ENCODE measurements at places on chromosomes 7 and 10.

GRCh38 chr10:98644466-98644865 is 197.7 kb upstream of the HPS1 start:
- DNase-seq, result no peak

- DNase-seq, result no peak
Measured at GRCh38 chr10:18500576-18500975, 150.8 kb downstream of the NSUN6 start.

DNA sequence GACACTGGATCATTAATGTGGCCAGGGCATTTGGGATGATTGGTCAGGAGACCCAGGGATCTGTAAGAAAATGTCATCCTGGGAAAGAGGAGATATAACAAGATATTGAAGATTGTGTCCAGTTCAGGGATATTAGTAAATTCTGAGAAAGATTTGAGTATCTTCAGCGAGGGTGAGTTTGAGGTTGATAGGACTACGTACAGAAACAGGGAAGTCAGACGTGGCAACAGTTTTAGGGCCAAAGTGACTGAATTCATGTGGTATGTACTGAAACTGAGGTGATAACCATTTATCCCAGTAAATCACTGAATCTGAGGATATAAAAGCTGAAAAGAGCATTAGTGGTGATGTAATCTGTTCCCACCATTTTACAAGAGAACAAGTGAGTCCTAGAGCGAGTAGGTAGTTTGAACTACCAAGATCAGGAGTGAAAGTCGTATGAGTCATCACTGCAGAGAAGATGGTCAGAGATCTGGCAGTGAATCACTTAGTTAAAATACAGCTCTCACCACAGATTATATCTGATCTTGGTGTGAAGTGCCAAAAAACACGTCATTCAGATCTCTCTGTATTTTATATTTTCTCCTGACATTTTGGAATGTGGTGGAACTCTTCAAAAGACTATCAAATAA is 220.5 kb downstream of the CDK14 start:
- DNase-seq, result no peak

- no peak for DNase-seq
Measured at GRCh38 chr10:84510121-84510520, 181.7 kb downstream of the CCSER2 start.

GRCh38 chr10:13564576-13564975 is 22.2 kb upstream of the PRPF18 start:
- DNase-seq, result no peak

DNA sequence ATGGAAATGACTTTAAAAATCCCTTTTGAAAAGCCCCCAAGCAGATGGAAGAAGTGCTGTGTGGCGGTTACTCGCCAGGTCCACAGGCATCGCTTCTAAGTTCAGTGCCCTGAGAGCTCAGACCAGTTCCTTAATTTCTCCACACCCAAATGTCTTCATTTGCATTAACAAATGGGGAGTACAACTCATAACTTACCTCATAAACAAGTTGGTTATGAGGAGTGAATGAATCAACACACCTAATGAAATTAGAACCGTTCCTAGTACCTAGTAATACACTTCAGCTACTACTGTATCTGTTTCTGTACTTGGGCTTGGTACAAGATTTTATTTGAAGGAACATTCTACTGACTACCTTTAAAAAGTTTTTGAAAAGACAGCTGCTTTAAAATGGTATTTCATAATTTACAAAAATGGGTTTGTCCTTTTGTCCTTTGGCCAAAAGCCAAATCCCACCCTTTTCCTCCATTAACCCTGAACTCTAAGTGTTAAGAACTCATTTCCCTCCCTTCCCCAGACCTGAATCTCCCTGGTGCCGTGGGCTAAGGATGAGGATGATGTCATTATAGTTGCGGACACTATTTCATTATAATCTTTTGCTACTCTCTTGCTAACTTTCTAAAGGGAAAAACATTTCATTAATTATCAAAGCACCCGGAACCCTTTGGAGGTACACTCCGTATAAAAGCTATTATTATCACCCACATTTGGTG is 221.5 kb upstream of the CELF2 start:
- no peak for DNase-seq

Data from activated T-cell treated with anti-CD3 and anti-CD28 coated beads for 48 hours (primary cell).